ENCODE measurements at places on chromosomes 3 and 15.
A peak's percentile ranks its signal among the peaks of the same experiment; 100 is the strongest.

- no peak for DNase-seq
These were observed 834.5 kb upstream of the NECTIN3 start for GRCh38 chr3:110236976-110237610.

- no peak for DNase-seq
These were observed 112.1 kb downstream of the IQSEC1 start for GRCh38 chr3:12961007-12961696.

GRCh38 chr3:108495717-108496116, 14.7 kb downstream of the MYH15 start:
- no peak for DNase-seq

DNA sequence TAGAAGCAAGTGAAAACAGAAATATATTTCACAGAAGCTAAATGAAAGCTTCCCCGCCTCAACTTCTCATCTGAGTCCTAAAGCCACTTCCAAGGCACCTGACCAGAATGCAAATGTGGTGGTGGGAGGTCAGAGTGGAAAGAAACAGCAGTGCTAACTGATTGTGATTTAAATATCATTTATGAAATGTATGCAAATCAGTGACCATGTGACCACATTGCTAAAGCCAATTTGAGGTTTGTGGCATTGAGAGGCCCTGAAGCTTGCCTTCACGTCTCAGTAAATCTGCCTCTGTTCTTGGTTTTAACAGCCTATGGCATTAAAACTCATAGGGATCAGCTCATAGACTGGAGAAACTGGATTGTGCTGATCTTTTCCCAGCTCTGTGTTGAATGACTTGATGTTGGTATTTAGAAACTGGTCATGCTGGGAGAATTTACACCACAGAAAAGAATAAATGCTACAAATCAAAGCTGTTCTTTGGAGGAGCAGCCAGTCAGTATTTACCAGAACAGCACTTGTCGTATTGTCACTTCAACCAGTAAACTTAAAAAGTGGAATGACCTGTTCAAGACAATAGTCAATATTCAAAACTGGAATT, 481.4 kb upstream of the ALCAM start:
- peak; percentile 22 for DNase-seq

GRCh38 chr3:15602146-15602536, 596 bp downstream of the BTD start:
- DNase-seq: no peak

DNA sequence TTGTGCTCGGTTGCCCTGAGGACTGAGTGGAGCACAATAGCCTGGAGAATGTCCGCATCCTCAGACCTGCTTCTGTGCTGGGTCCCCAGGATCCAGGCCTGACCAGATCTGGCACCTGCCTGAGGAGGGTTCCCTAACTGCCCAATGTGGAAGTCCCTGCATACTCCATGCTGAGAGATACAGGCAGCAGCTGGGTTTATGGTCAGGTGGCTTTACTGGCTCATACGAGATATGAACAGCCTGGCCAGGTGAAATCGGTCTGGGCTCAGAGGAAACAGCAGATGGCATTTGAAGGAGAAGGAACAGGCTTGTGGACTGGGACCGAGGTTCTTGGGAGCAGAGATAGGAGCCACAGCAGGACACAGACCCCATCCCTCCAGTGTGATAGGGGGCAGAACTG, 18.2 kb upstream of the KIF23 start:
- no peak for DNase-seq

- no peak for DNase-seq
These were observed 19.1 kb upstream of the EPB42 start for GRCh38 chr15:43239732-43240491.

GRCh38 chr3:174613173-174613572, 246.0 kb upstream of the NAALADL2 start:
- no peak for DNase-seq

Data from AG08396 (cell line).